ENCODE measurements at places on chromosomes 13 and 19.
A peak's percentile ranks its signal among the peaks of the same experiment; 100 is the strongest.

- no peak for DNase-seq
Measured at GRCh38 chr19:33399081-33399744, 25.7 kb downstream of the CEBPG start.

DNA sequence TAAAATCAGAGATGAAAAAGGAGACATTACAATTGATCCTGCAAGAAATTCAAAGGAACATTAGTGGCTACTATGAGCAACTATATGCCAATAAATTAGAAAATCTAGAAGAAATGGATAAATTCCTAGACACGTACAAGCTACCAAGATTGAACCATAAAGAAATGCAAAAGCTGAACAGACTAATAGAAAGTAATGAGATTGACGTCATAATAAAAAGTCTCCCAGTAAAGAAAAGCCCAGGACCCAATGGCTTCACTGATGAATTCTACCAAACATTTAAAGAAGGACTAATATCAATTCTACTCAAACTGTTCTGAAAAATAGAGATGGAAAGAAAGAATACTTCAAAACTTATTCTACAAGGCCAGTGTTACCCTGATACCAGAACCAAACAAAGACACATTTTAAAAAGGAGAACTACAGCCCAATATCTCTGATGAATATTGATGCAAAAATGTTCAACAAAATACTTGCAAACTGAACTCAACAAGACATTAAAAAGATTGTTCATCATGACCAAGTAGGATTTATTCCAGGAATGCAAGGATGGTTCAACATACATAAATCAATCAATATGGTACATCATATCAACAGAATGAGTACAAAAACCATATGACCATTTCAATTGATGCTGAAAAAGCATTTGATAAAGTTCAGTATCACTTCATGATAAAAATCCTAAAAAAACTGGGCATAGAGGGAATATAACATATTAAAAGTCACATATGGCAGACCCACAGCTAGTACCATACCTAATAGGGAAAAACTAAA is 35.8 kb downstream of the UQCRFS1 start:
- DNase-seq, result no peak

GRCh38 chr19:44585371-44586133 is 27.8 kb upstream of the IGSF23 start:
- no peak for DNase-seq

DNA sequence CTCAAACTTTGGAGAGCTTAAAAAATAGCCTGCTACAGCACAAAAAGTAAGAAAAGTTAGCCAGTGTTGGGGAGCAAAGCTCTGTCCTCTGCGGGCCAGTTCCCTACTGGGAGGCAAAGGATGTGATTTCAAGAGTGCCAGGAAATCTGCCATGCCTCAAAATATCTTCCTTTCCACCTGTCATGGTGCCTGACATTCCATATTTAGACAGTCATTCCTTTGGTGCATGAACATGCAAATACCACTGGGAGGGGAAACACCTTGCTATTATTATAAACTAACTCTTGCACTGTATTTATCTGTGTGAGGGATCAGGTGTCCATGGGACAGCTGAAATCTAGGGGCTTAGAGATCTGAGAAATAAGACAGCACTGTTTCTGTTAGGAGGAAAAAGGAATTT is 10.3 kb downstream of the FREM2 start:
- DNase-seq, result no peak

DNA sequence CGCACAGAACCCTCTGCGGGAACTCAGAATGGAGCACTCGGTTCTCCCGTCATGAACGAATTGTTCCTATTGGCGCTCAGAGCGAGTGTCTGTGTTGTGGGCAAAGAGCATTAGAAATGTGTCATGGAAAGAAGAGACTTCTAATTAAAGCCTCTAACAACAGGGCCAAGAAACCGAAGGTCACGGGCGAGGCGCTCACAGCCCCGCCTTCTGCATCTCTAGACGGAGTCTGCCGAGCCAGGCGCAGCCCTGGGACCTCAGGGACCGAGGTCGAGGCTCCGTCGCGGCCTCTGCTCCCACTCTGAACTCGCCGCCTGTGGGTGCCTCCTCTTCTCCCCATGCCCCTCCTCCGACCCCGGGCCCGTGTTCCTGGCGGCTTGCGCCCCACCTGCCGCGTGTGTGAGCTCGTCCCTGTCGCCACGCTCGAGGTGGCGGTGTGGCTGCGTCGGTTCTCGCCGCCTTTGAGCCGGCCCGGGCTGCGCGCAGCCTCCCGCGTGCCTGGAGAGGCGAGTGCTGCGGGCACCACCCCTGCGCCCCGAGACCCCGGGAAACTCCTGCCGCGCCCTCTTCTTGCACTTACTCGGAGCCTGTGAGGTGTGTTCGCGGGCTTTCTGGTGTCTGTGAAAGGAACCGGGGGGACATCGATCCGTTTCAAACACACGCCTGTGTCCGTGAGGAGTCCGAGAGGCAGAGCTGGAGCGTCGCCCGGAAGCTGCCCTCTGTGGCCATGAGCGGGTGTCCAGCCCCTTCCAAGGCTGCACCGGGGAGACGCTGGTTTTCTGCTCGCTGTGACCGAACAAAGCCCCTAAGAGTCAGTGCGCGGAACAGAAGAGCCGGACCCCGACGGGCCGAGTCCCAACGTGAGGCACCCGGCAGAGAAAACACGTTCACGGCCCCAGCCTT is 45.4 kb upstream of the SPACA7 start:
- DNase-seq, result no peak

GRCh38 chr13:24203273-24203672 is 42.8 kb downstream of the SPATA13 start:
- no peak for DNase-seq

DNA sequence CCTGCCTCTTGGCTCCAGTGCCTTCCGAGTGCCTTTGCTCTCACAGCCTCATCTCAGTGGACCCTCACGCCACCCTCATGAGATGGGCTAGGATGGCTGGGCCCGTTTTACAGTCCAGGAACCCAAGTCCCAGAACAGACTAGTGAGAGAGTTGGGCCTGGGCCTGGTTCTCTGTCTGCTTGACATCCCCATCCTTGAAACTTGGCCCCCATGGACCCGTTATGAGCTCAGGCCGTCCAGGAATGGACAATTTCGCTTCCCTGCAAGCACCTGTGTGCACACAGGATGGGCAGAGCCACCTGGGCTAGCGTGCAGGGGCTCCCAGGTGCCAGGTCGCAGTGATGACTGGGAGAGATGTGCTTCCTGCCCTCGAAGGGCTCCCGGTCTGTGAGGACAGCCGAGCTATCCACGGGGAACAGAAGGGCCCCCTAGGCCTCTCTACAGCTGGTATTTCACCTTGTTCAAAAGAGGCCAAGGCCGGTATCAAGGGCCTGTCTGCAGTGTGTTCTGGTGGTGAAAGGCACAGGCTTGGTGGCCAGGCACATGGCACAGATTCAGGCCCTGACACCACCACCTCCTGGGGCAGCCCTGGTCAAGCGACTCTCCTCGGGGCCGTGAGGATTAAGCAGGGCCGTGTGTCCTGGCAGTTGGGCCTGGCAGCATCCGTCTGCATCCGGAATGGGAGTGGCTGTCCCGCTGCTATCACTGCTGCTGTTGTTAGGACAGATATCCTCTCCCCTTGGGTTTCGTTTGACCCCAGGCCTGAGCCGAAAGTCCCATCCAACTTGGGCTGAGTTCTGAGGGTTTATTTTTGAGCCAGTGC is 38.9 kb downstream of the CAPN12 start:
- DNase-seq, result no peak

- no peak for DNase-seq
Measured at GRCh38 chr13:98171900-98172589, 5.0 kb downstream of the RNF113B start.

DNA sequence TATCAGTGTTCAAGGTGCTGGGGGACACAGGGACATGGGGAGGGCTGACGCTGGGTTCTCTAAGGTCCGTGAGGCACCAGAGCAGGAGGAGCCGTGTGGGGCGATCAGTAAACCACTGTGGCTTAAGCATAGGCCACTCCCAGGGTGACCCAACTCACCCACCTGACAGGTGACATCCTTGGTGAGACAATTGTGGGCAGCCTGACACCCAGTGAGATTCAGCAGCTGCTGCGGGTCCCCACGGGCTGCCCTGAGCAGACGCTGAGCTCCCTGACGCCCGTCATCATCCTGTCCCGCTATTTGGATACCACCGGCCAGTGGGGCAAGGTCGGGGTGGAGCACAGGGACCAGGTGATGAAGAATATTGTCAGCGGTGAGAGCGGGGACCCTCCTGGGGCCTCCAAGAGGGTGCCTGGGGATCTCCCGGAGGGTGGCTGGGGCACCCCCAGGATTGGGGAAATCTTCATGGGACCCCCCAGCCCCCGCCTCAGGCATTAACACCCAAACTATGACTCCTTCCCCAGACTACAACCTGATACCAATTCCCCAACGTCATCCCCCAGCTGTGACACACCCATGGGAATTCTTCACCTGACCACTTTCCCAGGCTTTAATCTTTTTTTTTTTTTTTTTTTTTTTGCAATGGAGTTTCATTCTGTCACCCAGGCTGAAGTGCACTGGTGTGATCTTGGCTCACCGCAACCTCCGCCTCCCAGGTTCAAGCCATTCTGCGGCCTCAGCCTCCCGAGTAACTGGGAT is 33.3 kb upstream of the SHFL start:
- no peak for DNase-seq

- no peak for DNase-seq
Measured at GRCh38 chr19:49070416-49070815, 2.1 kb downstream of the KCNA7 start.

- no peak for DNase-seq
Measured at GRCh38 chr13:40346592-40346991, 319.8 kb downstream of the FOXO1 start.

GRCh38 chr19:12112701-12113100 is 27.4 kb downstream of the ZNF20 start:
- DNase-seq, result no peak

DNA sequence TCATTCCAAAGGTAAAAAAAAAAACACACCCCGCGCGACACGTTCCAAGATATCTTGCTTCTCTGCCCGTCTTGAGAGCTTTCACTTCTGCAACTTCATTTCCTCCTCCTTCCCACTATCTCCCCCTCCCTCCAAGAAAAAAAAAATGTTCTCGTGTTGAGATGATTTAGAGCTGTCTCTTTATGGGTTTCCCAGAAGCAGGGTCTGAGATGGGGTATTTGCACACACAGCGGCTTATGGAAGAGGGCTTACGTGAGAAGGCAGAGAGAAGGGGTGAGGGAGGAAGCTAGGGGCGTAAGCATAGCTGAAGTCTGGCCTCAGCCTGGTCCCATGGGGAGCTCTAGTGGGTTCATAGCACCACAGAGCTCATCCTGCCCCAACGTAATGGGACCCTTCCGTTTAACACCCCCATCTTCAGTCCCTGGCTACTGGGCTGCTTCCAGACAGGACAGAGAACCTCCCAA is 31.3 kb upstream of the USE1 start:
- DNase-seq, result no peak

GRCh38 chr19:35140962-35141836 is 1.9 kb upstream of the FXYD7 start:
- peak; percentile 80 for DNase-seq

- no peak for DNase-seq
Measured at GRCh38 chr13:30576528-30576927, 41.2 kb upstream of the USPL1 start.

GRCh38 chr13:111211789-111212516 is 96.8 kb downstream of the ARHGEF7 start:
- no peak for DNase-seq

DNA sequence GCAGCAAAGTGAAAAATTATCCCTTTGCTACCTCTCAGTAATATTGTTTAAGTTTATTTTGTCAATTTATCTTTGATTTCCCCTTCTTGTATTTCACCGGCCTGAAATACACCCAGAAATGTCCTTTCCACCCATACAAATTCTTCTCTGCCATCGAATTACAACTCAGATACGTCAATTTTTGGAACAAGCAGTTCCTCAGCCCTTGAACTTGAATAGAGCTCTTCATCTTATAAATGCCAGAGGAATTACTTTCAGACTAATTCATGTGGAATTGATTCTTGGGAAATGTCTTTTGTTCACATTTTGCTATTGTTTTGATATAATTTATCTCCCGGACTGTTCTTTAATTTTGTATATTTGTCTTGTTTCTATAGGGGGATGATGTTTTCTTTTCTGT is 1359.3 kb upstream of the MIR17HG start:
- no peak for DNase-seq

DNA sequence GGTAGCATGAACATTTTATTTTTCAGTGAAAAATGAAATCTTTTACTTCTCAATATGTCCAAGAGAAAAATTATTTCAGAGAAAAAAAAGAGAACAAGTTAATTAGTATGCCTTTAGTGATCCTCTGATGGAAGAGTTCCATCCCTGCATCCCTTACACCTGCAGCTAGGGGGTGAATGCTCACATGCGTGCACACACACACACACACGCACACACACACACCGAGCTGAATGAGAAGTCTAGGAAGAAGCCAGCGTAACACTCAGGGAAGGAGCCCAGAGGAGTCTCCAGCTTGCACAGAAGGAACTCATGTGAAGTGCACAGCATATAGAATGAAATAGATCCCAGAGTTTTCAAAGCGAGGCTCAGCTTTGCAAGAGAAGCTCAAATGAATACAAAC is 510.5 kb downstream of the IRS2 start:
- DNase-seq, result no peak

GRCh38 chr19:33368074-33368864 is 5.2 kb upstream of the CEBPG start:
- DNase-seq, result no peak

DNA sequence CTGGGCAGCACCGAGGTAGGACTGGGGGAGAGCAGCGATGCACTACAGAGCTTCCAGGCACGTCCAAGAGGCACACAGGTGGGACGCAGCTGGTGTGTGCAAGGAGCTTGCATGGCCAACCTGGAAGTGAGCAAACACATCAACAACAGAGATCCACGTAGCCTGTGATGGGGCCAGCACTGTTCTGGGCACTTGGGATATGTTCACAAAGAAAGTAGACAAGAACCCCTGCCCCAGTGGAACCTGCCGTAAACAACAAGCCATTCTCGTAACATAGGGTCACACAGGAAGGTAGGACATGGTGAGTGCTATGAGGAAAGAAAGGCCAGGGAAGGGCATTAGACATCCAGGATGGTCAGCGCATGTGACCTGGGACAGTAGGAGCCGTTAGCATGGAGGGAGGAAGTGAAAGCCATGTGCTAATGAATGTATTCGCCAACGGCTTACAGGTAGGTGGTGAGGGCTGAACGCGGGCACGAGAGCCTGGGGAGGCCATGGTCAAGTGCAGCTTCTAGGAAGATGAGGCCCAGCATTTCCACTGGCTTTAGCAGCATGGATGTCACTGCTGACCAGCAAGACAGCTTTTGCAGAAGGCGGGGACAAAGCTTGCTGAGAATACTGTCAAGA is 105.5 kb downstream of the TEX26 start:
- no peak for DNase-seq
